Muscle of back (tissue), 13 donors: ENCODE measurements at places on chromosomes 4 and X. TPM values are rescaled to one million over a fixed set of nuclear protein-coding genes. Genes with fewer than 3 reads are reported as not detected.

CPZ gene
- 5.6 TPM for polyA plus RNA-seq

IL13RA2 gene
- polyA plus RNA-seq = 0.26 TPM

CSAG1 gene
- polyA plus RNA-seq = not detected

TEX13B gene
- not detected for polyA plus RNA-seq

GUCY1A1 gene
- polyA plus RNA-seq = 15.3 TPM

SSX2B gene
- not detected for polyA plus RNA-seq

DDX53 gene
- not detected for polyA plus RNA-seq

ZMYM3 gene
- polyA plus RNA-seq = 23.1 TPM

FGF5 gene
- 1.0 TPM for polyA plus RNA-seq

ZNF157 gene
- polyA plus RNA-seq = 0.15 TPM

AVPR2 gene
- polyA plus RNA-seq = 0.90 TPM

GAGE2A gene
- polyA plus RNA-seq = not detected

RAP1GDS1 gene
- polyA plus RNA-seq = 24.6 TPM

FANCB gene
- polyA plus RNA-seq = 1.8 TPM

NAP1L3 gene
- polyA plus RNA-seq = 6.1 TPM

PROM1 gene
- polyA plus RNA-seq = 28.7 TPM
